Activated effector memory CD4-positive, alpha-beta T cell treated with Interleukin-2 at 50 U/mL for 16 hours (primary cell): ENCODE measurements at places on chromosomes 1 and 21.

DNA sequence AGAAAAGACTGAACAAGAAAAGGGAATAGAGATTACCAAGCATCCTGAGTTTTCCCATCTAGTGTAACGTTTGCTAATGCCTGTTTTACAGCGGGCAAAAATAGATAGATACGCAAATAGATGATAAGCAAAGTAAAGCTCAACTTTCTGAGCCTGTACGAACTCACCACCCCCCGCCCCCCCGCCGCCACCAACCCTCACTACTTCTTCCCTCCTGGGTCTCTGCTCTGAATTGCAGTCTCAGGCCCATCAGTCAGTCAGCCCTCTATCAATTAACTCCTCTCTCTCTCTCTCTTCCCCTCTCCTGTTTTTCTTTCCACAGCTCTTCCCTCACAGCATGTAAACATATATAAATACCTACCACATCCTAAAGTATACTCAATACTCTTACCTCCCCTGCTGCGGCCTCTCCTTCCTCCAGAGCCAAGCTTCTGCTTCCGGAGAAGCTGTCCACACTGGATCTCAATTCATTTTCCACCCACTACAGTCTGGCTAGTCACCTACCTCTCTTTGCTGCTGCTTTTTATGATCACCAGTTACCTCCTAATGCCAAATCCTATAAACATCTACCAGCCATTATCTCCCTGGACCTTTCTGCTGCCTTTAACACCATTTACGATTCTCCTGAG lies 64.6 kb downstream of the CAPN2 start:
- DNase-seq, result no peak

DNA sequence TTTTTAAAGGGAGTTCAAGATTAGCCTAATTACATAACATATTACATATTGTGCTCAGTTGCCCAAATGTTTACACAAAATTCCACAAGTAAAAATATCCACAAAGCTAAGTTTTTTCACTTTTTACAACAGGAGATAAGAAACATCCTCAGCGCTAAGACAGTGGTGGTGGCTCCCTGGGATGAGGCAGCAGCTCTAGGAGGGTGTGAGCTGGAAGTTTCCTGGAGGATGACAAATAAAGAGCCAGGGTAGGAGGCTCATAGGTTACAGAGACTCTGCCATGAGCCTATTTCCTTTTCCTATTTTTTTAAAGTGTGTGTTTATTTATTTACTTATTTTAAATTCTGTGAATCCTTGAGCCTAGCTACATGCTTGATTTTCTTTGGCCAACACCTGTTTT lies 91.7 kb downstream of the COL24A1 start:
- no peak for DNase-seq

- DNase-seq, result no peak
Measured at GRCh38 chr1:29585201-29585600, 348.9 kb downstream of the PTPRU start.

GRCh38 chr1:209720326-209720725 lies 15.7 kb downstream of the HSD11B1 start:
- DNase-seq, result no peak

DNA sequence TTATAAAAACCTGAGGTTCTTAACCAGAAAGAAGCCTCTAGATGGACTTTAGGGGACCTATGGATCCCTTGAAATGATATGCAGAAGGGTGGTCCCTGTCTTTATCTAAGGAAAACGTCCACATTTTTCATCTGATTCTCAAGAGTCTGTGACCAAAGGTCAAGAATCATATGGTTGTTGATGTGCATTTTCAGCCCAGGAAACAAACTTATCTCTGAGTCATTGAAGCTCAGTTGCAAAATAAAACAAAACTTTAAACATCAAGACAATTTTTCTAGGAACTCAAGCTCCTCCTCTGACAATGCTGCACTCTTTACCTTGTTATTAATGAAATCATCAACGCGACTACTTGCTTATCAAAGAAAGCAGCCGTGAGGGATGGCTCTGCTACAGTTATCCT lies 83.3 kb downstream of the TIAM1 start:
- no peak for DNase-seq

DNA sequence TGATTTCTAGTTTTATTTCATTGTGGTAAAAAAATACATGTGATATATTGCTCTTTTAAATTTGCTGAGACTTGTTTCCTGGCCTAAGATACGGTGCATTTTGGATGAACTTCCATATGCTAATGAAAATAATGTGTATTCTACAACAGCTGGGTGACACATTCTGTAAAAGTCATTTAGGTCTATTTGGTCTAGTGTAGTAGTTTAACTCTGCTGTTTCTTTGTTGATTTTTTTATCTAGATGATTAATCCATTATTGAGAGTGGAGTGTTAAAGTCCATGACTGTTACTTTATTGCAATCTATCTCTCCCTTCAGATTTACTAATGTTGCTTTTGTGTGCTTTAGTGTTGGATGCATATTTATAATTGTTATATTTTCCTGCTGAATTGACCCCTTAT lies 161.4 kb downstream of the VAV3 start:
- DNase-seq, result no peak

GRCh38 chr1:118485757-118486156 lies 300.7 kb upstream of the SPAG17 start:
- no peak for DNase-seq
